Stimulated activated CD4-positive, alpha-beta T cell treated with anti-CD3 and anti-CD28 coated beads, Interleukin-2, amount 100 ng/mL, for 24 hours (primary cell): ENCODE measurements at places on chromosomes 13 and 19.
A peak's percentile ranks its signal among the peaks of the same experiment; 100 is the strongest.

DNA sequence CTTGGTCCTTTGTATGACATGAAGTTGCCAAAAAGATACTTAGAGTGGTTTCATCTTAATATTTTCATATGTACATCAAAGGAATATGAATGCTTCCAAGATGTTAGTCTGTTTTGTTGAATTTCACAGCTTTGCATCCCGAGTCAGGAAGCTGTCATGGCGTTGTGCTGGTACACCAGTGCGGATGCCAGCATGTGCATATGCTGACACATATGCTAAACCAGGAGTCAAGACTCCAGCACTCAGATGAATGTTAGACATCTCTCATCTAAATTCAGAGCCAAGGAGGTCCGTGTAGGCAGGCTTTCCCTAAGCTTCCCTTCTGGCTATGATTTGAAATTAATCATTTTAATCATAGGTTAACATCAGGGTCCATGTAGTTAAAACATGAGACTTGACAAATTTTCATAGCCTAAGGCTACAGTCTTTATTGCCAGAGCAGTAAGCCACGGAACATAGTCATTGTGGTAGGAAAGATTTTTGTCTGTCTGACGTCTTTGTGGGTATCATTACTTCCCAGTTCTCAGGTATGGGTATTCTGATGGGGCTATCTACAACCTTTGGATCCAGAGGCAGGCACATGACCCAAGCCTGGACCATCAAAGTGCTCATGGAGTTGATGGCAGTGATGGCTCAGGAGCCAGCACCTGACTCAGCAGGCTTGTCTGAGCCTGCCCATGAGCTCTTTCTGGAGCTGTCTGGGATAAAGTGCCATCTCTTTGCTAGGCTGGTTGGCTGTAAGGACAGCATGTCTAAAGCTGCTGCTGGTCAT lies 246.1 kb downstream of the KCNRG start:
- DNase-seq, result no peak

- DNase-seq, result no peak
Measured at GRCh38 chr13:60165391-60166099, 1.8 kb upstream of the DIAPH3 start.

DNA sequence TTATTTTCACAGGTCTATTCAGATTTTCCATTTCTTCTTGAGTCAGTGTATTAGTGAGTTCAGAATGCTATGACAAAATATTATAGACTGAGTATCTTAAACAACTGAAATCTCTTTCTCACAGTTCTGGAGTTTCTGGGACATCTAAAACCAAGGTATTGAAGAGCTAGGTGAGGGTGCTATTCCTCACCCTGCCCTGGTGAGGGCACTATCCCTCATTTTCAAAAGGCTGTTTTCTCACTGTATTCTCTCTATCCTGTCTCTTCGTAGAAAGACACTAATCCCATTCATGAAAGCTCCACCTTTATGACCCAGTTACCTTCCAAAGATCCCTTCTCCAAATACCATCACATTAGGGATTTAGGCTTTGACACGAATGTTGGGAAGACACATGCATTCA lies 1617.1 kb downstream of the PCDH9 start:
- no peak for DNase-seq

DNA sequence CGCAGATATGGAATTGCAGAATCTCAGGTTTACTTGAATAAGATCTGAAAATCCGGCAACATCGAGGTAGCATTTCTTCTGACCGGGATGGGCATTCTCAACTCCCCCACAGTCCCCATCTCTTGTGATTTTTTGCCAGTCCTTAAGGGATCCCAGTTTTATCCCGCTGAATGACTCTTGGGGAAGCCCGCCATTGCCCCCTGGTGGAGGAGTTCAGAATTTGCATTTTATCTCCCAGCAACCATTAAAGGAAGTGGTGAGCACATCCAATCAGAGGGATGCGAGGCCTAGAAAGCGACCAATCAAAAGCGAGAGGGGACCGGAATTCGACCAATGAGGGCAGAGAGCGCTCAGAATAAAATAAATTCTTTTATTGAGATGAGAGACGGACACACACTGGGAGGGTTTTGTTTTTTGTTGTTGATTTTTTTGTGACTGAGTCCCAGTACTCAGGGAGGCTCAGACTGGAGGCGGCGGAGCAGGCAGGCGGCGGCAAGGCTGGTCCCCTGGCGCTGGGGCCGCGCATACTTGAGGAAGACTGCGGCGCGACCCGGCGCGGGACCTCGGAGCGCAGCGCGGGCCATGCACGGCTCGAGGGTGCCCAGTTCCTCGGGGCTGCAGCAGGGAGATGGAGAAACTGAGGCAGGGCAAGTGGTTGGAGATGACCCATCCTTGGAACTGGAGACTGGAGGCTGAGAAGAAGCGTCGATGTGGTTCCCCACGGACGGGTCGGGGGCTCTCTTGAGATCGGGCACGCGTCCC lies 3.9 kb upstream of the TTC9B start:
- peak; percentile 80 for DNase-seq

DNA sequence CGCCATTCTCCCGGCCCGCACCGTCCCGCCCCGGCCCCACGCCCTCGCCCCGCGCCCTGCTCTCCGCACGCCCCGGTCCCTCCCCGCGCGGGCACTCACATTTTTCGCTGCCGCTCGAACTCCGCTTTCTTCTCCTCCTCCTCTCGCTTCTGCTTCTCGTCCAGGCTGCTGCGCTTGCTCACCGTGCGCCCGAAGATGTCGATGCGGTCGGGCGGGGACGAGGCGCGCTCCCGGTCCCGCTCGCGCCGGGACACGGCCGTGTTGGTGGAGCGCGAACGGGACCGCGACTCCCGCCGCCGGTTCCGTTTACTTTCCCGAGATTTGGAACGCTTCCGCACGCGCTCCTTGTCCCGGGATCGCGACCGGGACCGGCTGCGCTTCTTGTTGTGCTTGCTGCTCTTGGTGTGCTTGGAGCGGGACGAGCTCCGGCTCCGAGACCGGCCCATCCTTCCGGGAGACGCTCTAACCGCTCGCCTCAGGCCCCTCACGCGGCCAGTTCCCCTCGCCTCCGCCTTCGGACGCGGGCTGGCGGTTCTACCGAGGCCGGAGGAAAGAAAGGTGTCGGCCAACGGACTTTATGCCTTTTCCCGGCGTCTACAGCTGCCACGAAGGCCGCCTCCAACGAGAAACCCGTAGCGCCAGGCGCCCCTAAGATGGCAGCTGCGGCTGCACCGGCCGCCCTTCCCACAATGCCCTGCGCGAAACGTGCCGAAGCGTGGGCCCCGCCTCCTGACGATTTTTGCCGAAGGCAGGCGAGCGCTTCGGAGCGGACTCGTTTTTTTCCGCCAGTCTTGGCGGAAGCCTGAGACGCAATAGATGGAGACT lies at the start of gene ARGLU1:
TSS of gene ARGLU1 (minus strand) at position 664 of the 825 bp plus-strand sequence. CDS start at position 446, 218 bp downstream.
- peak; percentile 96 for DNase-seq

DNA sequence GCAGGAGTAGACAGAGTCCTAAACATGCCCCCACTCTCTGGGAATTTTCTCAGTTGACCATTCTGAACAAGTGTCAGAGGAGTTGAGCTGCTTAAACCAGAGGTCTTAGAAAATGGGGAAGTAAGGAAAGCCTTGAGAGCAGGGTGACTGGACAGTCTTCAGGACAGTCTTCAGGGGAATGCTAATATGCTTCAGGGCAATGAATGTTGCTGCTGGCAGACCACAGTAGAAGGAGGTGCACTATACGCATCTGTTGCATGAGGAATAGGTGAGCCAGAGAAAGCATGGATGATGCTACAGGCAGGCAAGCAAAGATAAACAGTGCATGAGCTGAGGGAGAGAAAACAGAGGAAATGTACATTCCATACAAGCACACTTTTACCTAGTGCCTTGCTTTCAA lies 196.6 kb upstream of the GPR12 start:
- DNase-seq, result no peak

- DNase-seq, result peak; percentile 45
Measured at GRCh38 chr19:52237771-52238400, 31.5 kb upstream of the ZNF766 start.

DNA sequence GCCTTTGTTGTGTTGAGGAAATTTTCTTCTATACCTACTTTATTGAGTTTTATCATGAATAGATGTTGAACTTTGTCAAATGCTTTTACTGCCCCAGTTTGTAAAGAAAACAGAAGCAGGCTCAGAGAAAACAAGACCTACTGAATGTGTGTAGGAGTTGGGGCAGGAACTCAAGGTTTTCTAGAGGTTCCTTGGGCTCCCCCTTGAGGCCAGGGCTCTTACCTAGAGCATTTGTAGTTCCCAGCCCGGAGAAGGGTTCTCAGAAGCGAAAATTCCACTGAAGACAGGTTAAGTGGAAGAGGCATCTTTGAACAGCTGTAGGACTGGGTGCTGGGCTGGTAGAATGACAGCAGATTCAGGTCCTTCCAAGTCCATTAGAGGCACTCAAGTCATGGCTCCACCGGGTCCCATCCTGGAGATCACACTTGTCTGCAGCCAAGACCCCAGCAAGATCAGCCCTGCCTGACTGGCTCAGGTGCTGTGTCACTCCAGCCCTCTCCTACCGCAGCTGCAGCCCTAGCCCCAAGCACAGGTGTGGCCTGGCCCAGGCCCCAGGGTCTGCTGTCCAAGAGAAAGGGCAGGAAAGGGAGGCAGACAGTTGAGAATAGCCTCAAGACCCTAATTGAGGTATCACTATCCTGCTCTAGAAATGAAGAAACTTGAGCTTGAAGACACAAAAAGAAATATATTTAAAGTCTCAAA lies 425.5 kb downstream of the PCDH20 start:
- DNase-seq, result no peak

DNA sequence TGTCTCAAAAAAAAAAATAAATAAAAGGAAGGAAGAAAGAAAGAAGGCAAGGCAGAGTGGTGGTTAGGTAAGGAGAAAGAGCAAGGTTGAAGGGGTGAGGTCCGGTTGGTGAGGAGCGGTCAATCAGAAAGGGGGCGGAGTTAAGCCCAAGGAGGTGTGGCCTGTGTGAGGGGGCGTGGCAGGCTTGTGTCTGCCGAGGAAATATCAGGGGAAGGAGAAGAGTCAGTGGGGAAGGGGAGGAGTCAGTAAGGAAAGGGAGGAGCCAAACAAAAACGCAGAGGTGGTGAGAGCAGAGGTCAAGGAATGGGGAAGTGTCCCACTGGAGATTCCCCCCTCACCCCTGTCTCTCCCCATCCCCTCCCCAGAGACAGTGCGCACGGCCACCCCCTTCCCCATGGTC lies 5.9 kb downstream of the CACNG7 start:
- DNase-seq, result no peak

- DNase-seq, result peak; percentile 86
Measured at GRCh38 chr19:10085641-10086590, at the start of gene SHFL. Gene SHFL (plus strand): TSS chr19:10086317. CDS start chr19:10086428, 111 bp downstream.

DNA sequence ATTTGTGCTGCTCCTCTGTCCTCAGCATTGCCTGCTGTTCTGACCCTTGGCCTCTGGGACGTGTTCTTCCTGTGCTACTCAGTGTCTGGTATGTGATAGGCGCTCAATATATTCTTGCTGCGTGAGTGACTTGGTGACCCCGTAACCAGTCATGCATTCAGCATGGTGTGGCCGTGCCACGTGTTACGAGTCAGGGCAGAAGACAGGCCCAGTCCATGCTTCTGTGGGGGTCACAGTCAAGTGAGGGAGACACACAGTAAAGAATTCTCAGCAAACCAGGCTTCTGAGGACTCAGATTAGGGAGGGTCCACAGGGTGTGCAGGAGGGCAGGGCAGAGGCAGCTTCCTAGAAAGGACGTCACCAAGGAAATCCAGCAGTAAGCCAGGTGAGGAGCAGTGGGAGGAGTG lies 7.9 kb downstream of the PPP1R37 start:
- DNase-seq, result no peak

DNA sequence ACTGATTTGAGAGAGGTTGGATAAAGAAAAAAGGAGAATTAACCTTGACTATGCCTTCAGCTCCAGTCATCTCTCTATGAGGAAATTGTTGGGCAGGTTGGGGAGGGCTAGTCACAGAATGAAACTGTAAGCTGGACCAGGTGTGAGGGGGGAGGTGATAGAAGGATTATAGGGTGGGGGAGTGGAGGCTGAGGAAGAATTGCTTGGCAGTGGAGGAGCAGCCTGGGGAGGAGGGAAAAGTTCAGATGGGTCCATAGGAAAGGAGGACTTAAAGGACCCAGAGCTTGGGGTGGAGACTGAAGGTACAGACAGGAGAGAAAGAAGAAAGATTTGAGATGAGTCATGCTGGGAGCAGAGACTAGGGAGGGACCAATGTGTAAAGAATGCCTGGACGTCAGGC lies 8.2 kb upstream of the ZNF431 start:
- DNase-seq, result no peak

- no peak for DNase-seq
Measured at GRCh38 chr19:15911599-15912235, 13.8 kb upstream of the CYP4F2 start.

GRCh38 chr13:35839806-35840205 lies 291.4 kb downstream of the DCLK1 start:
- DNase-seq, result no peak

DNA sequence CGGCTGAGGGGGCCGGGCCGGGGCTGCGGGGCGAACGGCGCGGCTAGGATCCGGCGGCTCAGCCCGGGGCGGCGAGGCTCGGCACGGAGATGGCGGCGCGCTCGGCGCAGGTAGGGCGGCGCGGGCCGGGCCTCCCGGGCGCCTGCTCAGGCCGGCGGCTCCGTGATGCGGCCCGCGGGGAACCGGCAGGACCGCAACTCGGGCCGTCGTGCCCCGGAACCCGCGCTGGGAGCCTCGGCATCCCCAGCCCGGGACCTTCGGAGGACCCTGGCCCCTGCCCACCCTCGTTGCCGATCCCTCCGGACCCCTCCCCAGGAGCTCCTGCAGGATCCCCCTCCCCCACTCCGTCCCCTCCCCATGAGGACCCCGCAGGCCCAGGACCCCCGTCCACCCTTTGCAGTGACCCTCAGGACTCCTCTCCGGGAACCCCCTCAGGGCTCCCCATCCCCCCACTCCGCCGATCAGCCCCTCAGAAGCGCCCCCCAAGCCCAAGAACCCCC lies 304 bp downstream of the EVI5L start:
- DNase-seq, result no peak

- DNase-seq, result no peak
Measured at GRCh38 chr13:51361106-51361505, 21.6 kb downstream of the SERPINE3 start.

DNA sequence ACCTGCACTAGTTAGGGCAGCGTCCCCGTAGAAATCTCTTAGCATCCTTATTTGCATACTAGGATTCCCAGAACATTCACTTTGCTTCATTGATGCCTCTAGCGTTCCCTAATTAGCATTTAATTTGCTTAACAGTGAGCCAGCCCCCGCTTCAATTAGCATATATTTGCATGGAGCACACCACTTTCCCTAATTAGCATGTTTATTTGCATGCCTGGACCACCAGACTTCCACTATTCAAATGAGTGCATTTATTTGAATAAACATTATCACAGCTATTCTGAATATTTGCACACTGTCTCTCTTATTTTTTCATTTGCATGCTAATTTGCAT lies 69.6 kb downstream of the RYR1 start:
- DNase-seq, result no peak

GRCh38 chr13:73602295-73602694 lies 531.9 kb downstream of the KLF12 start:
- no peak for DNase-seq

DNA sequence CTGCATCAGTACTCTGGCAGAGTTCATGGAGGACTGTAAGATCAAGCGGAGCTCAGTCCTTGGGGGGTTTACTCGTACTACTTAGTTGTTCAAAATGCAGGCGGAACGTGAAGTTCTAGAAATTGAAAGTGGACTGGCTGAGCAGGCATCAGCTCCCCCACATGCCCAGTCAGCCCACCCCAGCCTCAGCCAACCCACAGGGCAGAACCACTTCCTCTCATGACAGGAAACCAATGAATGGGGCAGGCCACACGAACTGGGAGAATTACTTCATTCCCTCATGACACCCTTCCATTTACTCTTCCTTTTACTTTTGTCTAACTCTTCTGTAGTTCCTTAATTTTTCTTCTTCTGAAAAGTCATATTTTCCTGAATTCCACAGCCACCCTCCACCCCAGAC lies 71.9 kb downstream of the FLT1 start:
- no peak for DNase-seq

- DNase-seq, result no peak
Measured at GRCh38 chr13:100273552-100273951, 184.7 kb downstream of the PCCA start.
